ENCODE measurements at places on chromosomes 3 and 15.

- DNase-seq, result no peak
Measured at GRCh38 chr3:133983576-133984560, 45.9 kb downstream of the SLCO2A1 start.

- no peak for DNase-seq
Measured at GRCh38 chr3:179603831-179604230, 607 bp downstream of the MRPL47 start.

DNA sequence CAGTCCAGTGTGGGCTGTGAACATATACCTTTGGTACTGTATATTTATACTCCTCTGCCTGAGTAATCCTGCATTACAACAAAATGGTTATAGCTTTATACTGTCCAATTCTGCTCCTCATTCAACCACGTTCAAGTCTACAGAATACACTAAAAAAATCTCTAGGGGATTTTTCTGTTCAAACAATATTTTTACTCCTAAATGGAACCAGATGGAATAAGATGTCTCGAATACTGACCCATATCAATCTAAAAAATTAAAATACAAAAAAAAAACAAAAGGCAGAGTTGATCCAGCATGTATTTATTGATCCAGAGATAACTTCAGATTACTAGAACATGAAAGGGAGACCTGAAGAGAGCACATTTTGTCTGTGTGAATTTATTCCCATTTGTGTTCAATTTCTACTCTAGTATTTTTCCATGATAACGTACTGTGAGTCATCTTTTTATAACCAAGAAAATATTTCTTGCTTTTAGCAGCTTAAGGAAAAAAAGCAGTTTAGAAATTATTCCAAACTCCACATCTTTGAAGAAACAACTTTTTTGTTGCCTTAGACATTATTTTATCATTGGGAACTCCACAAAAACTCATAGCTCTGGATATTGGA lies 910.7 kb downstream of the TBL1XR1 start:
- DNase-seq, result no peak

DNA sequence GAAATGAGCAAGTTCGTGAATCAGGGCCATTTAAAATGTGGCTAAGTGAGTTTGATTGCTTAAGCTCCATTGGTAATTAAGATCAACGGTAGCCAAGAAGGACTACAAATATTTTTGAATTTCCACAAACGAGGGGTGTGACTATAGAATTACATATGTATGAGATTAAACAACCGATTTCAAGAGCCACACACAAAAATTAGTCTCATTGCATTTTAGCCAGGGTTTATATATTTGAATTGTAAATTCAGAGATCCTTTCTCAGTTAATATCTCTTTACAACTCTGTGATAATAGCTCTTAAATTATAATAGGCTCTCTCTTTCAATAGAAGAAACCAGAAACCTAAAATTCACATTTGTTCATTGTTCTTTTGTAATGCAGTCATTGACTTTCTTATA lies 325.6 kb upstream of the ICE2 start:
- DNase-seq, result no peak

GRCh38 chr15:38961456-38961855 lies 396.8 kb upstream of the RASGRP1 start:
- no peak for DNase-seq

DNA sequence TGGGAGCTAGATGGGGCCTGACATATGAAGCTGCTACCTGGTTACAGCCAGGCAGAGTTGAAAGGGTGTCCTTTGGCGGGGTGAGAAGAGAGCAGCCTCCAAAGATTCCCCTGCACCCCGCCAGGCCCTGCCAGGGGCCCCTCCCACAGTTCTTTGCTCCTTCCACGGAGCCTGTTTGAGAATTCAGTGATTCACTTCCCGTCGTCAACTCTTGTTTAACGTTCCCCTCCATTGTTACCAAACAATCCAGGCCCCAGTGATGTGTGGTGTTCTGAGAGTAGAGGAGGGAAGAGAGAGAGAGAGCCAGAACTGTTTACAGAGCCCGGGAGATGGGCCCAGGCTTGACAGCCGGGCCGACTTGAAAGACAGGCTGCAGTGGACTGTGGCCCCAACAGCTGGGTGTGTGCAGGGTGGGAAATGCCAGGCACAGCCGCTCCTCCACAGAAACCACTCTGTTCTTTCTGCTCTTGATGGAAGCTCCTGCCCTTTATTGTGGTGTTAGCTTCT lies 81.5 kb downstream of the SMAD3 start:
- DNase-seq, result no peak

DNA sequence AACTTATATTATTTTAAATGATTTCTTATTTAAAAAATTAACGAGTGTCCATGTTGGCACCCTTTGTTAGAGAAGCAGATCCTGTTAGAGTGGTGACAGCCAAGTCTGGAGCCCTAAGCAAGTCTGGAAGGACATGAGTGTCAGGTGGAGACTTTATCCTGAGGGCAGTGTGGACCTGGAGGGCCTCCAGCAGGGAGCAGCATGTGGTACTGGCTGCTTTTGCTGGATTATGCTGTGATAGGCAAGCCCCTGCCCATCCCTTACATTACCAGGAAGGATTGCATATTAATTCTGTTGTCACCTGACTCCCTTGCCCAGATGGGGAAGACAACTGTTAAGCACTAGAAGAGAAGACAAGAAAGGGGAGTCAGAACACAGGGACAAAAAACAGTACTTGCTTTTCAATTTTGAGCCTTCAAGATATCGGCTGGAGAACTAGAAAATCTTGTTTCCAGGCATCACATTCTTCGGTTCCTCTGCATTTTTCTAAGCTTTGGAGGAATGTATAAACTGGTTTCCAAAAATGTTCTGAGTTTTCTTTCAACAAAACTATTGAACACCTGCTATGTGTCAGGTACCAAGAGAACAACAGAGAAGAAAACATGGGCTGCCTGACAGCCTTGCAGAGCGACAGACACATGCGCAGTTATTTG lies 22.7 kb downstream of the ZNF860 start:
- DNase-seq, result no peak

DNA sequence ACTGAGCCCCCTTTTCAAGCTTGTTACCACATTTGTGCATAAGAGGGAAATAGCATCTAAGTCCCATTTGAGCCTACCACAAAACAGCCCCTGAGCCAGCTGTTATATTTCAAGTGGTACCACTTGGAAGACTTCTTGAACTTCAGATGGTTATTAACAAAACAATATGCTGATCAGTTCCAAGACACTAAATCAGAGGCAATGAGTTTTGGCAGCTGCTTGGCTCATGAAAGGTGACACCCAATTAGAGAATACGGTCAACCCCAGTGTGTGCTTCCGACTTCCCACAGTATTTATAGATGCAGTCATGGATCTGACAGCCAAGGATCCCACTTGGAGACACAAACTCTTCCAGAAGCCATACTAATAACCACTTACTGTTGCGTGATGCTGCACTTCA lies 469.6 kb upstream of the PPP2R3A start:
- DNase-seq, result no peak

GRCh38 chr3:189739378-189739777 lies 108.2 kb downstream of the TP63 start:
- DNase-seq, result no peak

- no peak for DNase-seq
Measured at GRCh38 chr3:74839566-74839965, 225.1 kb upstream of the CNTN3 start.

All from Panc1 (cell line).